ENCODE measurements at places on chromosomes 6 and 20.

- DNase-seq, result no peak
These were observed 349.8 kb downstream of the CDC5L start for GRCh38 chr6:44737341-44737740.

DNA sequence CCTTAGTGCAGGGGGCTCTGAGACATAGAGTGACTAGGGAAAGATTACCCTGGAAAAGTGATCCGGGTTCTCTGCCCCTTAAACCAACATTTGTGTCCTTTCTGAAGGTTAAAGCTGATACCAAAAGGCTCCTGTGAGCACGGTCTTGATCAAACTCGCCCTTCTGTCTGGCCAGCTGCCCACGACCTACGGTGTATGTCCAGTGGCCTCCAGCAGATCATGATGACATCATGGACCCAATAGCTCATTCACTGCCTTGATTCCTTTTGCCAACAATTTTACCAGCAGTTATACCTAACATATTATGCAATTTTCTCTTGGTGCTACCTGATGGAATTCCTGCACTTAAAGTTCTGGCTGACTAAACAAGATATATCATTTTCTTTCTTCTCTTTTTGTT is 6.8 kb downstream of the ULBP2 start:
- no peak for DNase-seq

GRCh38 chr6:157249826-157250225 is 73.5 kb downstream of the TMEM242 start:
- no peak for DNase-seq

- DNase-seq, result no peak
These were observed 63.8 kb downstream of the TNFRSF21 start for GRCh38 chr6:47245745-47246371.

GRCh38 chr6:43834528-43835155 is 64.6 kb downstream of the VEGFA start:
- no peak for DNase-seq

GRCh38 chr6:114431641-114432040 is 88.8 kb upstream of the HS3ST5 start:
- DNase-seq, result no peak

DNA sequence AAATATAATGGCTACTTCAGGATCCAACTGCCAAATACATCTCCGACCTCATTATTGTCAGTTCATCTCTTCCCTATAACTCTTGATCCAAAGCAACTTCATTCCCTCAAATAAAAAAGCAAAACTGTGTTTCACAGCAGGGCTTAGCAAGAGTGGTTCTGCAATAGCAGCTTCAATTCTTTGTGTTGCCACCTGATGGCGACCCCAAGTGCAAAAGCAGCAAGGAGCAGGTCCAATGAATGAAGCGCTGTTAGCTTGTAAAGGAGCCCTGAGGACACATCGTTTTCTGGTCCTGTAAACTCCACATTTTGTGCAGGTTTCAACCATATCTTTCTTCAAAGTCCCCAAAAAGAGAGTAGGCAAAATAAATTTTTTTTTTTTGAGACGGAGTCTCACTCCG is 19.6 kb downstream of the RTN4IP1 start:
- DNase-seq, result no peak

DNA sequence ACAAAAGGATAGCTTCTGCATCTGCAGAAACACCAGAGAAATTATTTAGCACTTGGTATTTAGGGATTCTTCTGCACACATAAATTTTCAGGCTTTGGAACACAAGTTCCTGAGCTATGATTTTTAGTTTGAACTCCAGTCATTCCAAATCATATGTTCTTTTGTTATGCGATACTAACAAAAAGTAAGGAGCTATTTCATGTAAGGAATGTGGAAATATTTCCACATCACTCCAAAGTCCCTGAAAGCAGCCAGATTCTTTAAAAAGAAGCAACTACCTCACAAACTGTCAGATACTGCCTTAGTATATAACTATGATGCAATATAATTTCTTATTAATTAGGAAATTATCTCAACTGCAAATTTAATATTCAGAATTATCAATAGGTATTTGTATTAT is 106.9 kb downstream of the RNGTT start:
- DNase-seq, result no peak

GRCh38 chr6:10557913-10558312 is 36.8 kb downstream of the GCNT2 start:
- no peak for DNase-seq

GRCh38 chr20:50392138-50392866 is 117.9 kb upstream of the PTPN1 start:
- DNase-seq, result no peak

DNA sequence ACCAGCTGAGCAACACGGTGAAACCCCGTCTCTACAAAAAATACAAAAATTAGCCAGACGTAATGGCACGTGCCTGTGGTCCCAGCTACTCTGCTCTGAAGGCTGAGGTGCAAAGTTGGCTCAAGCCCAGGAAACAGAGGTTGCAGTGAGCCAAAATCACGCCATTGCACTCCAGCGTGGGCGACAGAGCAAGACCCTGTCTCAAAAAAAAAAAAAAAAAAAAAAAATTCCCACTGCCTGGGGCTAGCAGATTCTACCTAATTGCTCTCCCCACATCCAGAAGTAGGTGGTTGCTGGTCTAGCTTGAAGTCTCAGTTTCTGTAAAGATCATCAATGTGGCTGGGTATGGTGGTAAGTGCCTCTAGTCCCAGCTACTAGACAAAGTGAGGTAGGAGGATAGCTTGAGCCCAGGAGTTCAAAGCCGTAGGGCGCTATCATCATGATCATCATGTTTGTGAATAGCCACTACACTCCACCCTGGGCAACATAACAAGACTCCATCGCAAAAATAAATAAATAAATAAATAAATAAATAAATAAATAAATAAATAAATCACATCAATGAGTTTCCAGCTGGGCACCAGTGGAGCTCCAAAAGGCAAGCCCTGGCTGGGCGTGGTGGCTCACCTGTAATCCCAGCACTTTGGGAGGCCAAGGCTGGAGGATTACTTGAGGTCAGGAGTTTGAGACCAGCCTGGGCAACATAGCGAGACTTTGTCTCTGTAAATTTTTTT is 6.3 kb upstream of the AP5S1 start:
- DNase-seq, result no peak

GRCh38 chr6:121436960-121437850 is 1.8 kb downstream of the GJA1 start:
- no peak for DNase-seq

GRCh38 chr6:166670013-166670412 is 43.0 kb upstream of the RPS6KA2 start:
- DNase-seq, result no peak

GRCh38 chr6:137707038-137707589 is 159.9 kb upstream of the TNFAIP3 start:
- no peak for DNase-seq

DNA sequence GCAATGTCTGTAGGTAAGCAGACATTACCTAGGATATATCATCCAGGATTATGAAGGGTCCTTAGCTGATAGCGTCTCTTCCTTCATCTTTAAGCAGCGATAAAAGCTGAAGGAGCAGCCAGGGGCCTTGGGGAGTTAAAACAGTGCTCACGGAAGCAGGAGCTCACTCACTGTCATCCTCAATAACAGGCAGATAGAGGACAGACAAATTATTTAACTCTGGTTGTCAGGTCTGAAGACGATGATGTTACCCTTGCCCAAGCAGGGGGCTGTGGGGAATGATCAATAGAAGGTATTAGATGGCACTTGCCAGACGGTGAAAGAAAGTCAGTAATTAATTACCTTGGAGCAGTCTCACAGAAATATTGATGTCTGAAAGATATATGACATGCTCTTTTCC is 12.6 kb upstream of the SPATS1 start:
- no peak for DNase-seq

DNA sequence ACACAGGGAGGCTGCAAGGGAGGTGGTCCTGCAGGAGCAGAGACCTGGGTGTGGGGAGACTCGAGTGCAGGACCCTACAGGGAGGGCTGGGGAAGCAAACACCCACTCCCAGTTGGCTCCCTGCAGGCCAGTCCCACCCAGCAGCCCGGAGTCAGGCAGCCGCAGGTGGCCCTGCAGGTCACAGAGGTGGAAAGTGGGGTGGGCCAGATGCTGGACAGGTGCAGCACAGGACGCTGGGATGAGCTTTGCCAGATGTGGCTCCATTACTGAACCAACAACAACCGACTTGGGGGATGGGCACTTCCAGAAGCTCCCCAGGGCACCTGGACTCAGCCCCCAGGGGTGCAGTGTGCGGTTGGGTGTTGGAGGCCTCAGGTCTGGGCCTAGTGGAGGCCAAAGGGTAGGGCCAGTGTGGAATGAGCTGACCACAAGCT is 26.6 kb upstream of the MYT1 start:
- no peak for DNase-seq

DNA sequence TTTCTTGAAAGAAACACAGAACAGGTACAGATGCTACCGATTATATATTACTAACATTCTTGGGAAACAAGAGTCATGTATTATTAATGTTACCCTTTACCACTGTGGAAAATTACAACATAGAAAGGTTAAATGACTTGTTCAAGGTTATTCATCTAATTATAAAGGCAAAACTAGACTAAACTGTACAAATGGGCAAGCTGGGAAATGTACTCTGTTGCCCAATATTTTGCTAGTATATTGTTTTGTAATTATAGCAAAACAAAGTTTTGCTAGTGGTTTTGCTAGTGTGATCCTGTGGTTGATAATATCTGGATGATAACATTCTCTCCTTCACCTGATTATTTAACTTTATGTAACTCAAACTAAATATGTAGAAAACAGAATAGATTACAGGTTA is 96.5 kb downstream of the TINAG start:
- DNase-seq, result no peak

- DNase-seq, result no peak
These were observed 1.3 kb upstream of the HUS1B start for GRCh38 chr6:658244-658643.

GRCh38 chr6:91161246-91161645 is 574.4 kb upstream of the MAP3K7 start:
- no peak for DNase-seq

GRCh38 chr20:45187693-45188092 is 13.0 kb downstream of the PI3 start:
- no peak for DNase-seq

DNA sequence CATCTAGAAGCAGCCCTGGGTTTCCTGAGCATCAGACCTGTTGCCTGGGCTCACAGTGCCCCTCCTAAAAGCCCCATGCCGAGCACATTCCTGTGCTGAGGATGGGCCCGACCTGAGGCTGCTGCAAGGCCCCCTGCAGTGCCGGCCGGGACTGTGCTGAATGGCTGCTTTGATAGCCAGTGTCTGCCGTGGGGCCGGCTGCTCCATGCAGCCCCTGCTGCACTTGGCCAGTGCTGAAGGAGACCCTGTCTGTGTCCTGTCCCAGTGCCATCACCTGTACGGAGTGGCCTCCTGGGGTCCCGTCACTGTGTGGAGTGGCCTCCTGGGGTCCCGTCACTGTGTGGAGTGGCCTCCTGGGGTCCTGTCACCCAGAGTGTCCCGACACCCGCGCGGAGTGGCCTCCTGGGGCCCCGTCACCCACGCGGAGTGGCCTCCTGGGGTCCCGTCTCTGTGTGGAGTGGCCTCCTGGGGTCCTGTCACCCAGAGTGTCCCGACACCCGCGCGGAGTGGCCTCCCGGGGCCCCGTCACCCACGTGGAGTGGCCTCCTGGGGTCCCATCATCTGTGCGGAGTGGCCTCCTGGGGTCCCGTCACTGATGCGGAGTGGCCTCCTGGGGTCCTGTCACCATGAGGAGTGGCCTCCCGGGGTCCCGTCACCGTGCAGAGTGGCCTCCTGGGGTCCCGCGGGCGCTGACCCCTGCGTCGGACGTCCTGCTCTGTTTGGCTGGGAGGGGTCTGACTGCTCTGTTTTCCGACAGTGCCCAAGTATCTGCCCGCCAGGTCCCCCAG is 7.0 kb downstream of the COL9A3 start:
- no peak for DNase-seq

GRCh38 chr6:11044712-11045167 is 635 bp upstream of the ELOVL2 start:
- no peak for DNase-seq

GRCh38 chr6:129695373-129696027 is 14.5 kb downstream of the ARHGAP18 start:
- DNase-seq, result no peak

DNA sequence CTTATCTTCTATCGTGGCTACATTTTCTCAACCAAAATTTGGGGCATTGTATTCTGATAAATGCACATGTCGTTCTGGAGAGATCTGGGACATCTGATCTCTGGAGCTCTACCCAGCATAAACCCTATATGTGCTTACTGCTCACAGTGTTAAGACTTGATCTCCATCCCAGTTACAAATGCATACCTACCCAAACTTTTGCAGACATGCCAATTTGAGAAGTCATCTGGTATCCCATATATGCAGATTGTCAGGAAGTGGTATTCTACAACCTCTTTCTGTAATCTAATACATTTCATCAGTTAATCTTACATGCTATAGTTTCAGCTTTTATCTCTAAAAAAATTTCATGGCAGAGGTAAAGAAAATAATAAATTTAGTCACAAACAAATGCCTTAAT is 11.2 kb downstream of the BAG2 start:
- DNase-seq, result no peak

DNA sequence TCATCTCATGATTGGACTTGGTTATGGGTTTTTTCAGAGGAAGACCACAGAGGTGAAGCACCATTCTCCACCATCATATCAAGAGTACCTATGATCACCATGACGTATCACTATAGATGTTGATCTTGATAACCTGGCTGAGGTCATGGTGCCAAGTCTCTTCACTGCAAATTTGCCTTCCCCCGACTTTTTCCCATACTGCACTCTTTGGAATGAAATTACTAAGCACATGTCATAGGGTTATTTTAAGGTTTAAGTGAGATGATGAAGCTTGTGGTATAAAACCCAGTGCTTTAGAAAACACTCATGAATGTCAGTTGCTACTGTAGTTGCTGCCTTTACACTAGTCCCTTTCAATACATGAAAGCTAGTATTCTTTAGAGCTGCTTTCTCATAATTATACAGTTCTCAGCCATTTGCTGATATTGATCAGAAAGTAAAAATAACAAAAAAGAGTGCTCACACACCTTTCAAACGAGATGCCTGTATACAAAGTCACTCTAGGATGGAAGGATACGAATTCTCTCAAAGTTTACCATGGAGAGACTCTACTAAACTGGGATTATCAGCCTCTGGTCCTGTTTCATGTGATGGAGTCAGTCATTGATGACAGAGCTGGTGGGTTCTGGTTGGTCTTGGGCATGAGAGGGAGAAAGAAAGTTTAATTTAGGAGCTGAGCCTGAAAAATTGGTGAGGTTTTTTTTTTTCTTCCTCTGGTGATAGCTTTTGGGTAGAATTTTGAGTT is 228.1 kb downstream of the PRL start:
- DNase-seq, result no peak

Data from NCI-H1436 treated with DMSO at 0.1 percent for 48 hours (cell line).